Posterior cingulate gyrus (tissue), 11 donors: ENCODE measurements at places on chromosomes 4 and X.
A peak's percentile ranks its signal among the peaks of the same experiment; 100 is the strongest.

GRCh38 chrX:20507901-20508620, 241.4 kb upstream of the RPS6KA3 start:
- no peak for DNase-seq

GRCh38 chr4:155403886-155404285, 27.1 kb upstream of the MAP9 start:
- DNase-seq = no peak

- no peak for DNase-seq
Measured at GRCh38 chrX:1292575-1293290, 24.1 kb downstream of the CSF2RA start.

GRCh38 chr4:144583658-144584057, 62.3 kb upstream of the HHIP start:
- DNase-seq = no peak

DNA sequence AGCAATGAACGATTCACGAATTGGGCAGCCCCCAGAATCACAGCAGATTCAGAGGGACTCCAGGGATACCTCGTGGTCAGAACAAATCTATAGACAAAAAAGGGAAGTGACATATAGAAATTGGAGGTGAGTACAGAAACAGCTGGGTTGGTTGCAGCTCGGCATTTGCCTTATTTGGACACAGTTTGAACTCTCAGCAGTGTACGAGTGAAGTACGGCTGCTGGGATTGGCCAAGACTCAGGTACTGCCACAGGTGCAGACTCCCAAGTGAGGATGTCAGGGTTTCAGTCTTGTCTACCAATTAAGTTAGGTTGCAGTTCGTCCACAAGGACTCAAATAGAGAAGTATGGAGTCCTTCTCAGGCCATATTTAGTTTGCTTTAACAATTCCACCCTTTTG, 28.2 kb downstream of the HTT-AS start:
- DNase-seq = no peak

GRCh38 chr4:145909281-145909715, 29.3 kb downstream of the ZNF827 start:
- DNase-seq = peak; percentile 36

GRCh38 chr4:96786306-96786705, 946.4 kb downstream of the PDHA2 start:
- no peak for DNase-seq
